GM23338 (cell line): ENCODE measurements at places on chromosomes 12 and 14. TPM values are rescaled to one million over a fixed set of nuclear protein-coding genes. Genes with fewer than 3 reads are reported as not detected.
A peak's percentile ranks its signal among the peaks of the same experiment; 100 is the strongest.

DNA sequence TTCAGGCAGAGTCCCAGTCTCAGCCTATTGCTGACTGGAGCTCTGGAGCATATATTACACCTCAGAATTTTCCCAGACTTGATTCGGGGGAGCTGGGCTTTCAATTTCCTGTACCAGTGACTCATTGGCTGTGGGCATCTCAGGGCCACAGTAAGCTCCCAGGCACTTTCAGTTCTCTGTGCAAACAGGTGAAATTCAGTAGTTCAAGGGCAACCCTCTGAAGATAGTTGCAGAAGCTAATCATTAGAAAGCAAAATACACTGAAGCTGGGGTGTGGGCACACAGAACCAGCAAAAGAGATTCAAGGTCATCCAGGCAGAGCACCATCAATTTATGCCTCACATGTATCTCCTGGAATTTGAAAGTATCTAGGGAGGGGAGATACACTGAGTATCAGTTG is 8.1 kb upstream of the NIN start:
- no peak overlapping the region for H3K27ac ChIP-seq
- peaks cover 18% of the 10 kb centered on the region for H3K27me3 ChIP-seq
- H3K4me1 ChIP-seq = no peaks in the 10 kb centered on the region
- DNase-seq = no peak
- no peak overlapping the region for H3K4me3 ChIP-seq

DNA sequence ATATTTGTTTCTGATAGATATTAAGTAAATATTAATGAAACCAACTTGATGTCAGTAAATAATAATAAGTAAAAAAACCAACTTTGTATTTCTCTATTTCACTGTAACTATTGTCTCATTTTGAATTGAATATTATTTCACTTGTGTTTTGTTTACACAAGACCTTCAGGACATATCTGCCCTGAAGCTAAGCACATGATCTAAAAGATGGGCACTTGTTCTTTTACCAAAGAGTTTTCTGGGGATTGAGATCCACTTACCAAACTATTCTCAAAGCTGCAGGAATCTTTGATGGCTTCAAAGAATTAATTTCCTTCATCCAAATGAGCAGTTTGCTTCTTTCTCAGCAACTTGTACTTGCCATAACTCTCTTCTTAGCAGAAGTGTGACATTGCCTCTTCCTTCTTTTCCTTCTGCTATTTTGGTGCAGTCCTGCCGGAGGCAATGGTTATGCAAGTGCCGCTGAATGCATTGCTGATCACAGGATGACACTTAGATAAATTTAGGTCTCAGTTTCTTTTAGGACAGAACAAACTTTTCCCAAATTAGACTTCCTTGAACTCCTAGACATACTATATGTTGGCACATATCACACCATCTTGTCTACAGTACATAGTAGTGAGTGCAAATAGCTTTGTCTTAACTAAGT is 9.2 kb downstream of the FAR2 start:
- no peak overlapping the region for H3K4me3 ChIP-seq
- DNase-seq = no peak
- H3K36me3 ChIP-seq = no peaks in the 10 kb centered on the region
- no peak overlapping the region for H3K27ac ChIP-seq
- no peaks in the 10 kb centered on the region for H3K27me3 ChIP-seq

- DNase-seq = no peak
- H3K27ac ChIP-seq = no peak overlapping the region
- H3K4me1 ChIP-seq = no peaks in the 10 kb centered on the region
- no peak overlapping the region for H3K4me3 ChIP-seq
- no peaks in the 10 kb centered on the region for H3K36me3 ChIP-seq
Measured at GRCh38 chr14:94009767-94010166, 12.7 kb downstream of the CCDC197 start.

DNA sequence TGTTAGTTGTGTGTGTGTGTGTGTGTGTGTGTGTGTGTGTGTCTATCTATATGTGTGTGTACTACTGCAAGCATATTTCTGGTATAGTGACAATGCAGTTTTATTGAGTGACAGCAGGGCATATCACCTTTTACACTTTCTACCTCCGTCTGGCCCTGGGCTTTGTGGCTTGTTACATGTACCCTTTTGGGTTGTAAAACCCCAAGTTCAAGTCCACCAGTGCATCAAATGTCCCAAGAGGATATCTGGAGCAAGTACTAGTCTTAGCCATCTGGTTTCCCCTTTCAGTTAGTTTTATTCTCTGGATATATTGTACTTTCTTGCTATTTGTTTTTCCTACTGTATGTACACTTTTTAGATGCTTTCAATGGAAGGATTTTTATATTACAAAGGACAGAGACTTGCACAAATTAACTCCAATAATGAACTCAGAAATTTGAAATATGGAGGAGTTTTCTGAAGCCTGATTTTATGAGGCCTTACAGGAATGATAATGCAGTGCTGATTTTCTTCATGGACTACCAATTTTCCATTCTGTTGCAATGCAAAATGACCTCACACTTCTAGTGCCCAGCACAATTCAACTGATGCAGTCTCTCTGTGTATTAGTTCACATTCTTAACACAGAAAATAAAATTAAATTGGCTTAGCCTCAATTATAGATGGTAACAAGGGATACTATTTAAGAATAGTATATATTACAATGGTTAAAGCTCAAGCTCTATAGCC is 29.1 kb downstream of the SLC16A7 start:
- no peaks in the 10 kb centered on the region for H3K36me3 ChIP-seq
- H3K4me3 ChIP-seq = no peak overlapping the region
- H3K4me1 ChIP-seq = no peaks in the 10 kb centered on the region
- no peaks in the 10 kb centered on the region for H3K27me3 ChIP-seq
- no peak overlapping the region for H3K27ac ChIP-seq
- DNase-seq = no peak

- no peak overlapping the region for H3K27ac ChIP-seq
- H3K36me3 ChIP-seq = no peaks in the 10 kb centered on the region; the same call in 1 of the 2 replicates
- DNase-seq = no peak
Measured at GRCh38 chr12:58757422-58757821, 162.9 kb downstream of the LRIG3 start.

- DNase-seq = no peak
- H3K27ac ChIP-seq = no peak overlapping the region
- H3K4me1 ChIP-seq = peaks cover 20% of the 10 kb centered on the region
- no peak overlapping the region for H3K4me3 ChIP-seq
- H3K27me3 ChIP-seq = no peaks in the 10 kb centered on the region
- no peaks in the 10 kb centered on the region for H3K36me3 ChIP-seq
Measured at GRCh38 chr14:76262641-76263040, 110.9 kb downstream of the GPATCH2L start.

GRCh38 chr14:77148510-77149231 is 7.1 kb upstream of the ZDHHC22 start:
- no peak overlapping the region for H3K4me3 ChIP-seq
- H3K27ac ChIP-seq = peak overlapping the region; percentile 56; the same call in 1 of the 2 replicates
- H3K27me3 ChIP-seq = no peaks in the 10 kb centered on the region

DNA sequence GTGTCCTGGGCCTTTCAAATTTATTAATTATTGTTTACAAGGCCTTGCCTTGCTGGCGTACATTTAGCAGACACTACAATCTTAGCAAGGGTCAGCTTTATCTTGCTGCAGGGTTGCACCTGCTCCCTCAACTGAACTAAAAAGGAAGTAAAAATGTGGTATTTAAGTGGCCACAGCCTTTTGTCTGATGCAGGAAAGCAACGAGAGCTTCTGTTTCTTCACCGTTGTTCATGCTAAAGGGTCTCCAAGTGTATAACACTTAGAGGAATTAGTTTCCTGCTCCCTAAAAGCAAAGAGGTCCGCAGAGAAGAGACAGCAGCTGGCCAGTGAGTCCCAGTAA is 62.8 kb upstream of the EGLN3 start:
- H3K36me3 ChIP-seq = no peaks in the 10 kb centered on the region
- H3K4me3 ChIP-seq = no peak overlapping the region
- H3K4me1 ChIP-seq = peaks cover 29% of the 10 kb centered on the region
- 0 out of 2 replicates have a peak overlapping the region, but pooled peaks have one; percentile 0 for H3K27ac ChIP-seq

GRCh38 chr12:60684988-60685655 is 1089.3 kb downstream of the SLC16A7 start:
- no peak overlapping the region for H3K4me3 ChIP-seq
- no peaks in the 10 kb centered on the region for H3K36me3 ChIP-seq
- H3K4me1 ChIP-seq = no peaks in the 10 kb centered on the region
- peak; percentile 44 for DNase-seq
- no peaks in the 10 kb centered on the region for H3K27me3 ChIP-seq
- H3K27ac ChIP-seq = no peak overlapping the region

- no peak for DNase-seq
- no peaks in the 10 kb centered on the region for H3K36me3 ChIP-seq
- H3K4me3 ChIP-seq = no peak overlapping the region
- H3K27me3 ChIP-seq = no peaks in the 10 kb centered on the region
- no peak overlapping the region for H3K27ac ChIP-seq
Measured at GRCh38 chr12:52267699-52268098, 6.7 kb upstream of the KRT86 start.

DNA sequence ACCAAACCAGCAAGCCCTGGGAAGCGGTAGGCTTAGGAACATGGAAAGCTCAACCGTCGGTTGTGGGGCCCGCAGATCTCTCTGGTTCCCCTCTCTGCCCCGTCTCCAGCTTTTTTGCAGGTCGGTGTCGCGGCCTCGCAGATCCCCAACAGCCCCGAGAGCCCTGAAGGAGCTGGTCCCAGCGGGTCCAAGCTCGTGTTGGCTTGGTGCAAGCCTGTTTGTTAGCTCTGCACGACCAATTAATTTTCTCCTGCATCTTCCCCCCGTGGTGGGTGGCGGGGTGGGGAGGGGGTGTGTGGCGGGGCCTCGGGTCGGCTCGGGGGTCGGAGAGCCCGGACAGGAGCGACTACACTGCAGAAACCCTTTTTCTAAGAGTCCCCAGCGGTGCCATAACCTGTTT is 449 bp upstream of the SLC24A4 start:
- no peak overlapping the region for H3K27ac ChIP-seq
- DNase-seq = peak; percentile 61
- H3K36me3 ChIP-seq = no peaks in the 10 kb centered on the region
- peaks cover 9% of the 10 kb centered on the region; the same call in 1 of the 2 replicates for H3K4me1 ChIP-seq

DUSP6 gene
- total RNA-seq = 153 and 191 TPM in 2 replicates

SMOC1 gene
- total RNA-seq = 1.0 and 1.6 TPM in 2 replicates

DNA sequence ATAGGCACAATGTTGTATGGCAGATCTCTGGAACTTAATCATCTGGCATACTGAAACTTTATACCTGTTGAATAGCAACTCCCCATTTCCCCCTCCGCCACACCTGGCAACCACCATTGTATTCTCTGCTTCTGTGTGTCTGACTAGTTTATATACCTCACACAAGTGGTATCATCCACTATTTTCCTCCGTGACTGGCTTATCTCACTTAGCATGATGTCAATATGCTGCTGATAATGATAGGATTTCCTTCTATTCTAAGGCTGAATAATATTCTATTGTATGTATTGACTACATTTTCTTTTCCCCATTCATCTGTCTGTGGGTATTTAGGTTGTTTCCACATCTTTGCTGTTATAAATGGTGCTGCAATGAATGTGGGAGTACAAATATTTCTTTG is 21.5 kb downstream of the BRMS1L start:
- DNase-seq = no peak
- no peak overlapping the region for H3K27ac ChIP-seq
- H3K36me3 ChIP-seq = peaks cover 7% of the 10 kb centered on the region

DNA sequence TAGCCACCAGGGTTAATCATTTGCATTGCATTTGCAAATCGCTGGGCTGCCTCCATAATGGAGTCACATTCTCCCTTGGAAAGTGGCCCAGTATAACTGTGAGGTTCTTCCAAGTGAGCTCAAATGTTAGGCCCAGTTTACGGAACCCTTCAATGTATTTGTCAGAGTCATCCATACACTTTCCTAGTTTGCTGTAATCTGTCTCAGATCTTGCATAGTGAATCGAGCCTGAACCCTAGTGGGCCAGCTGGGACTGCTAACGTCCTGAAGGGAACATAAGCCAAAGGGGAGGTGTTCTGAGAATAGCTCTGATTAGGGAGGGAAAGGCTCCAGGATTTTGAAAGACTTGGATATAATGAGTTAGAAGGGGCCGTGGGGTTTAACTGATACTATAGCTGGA is 406.3 kb downstream of the SLC6A15 start:
- H3K27ac ChIP-seq = no peak overlapping the region
- no peak for DNase-seq
- H3K4me1 ChIP-seq = no peaks in the 10 kb centered on the region
- no peaks in the 10 kb centered on the region for H3K36me3 ChIP-seq

DNA sequence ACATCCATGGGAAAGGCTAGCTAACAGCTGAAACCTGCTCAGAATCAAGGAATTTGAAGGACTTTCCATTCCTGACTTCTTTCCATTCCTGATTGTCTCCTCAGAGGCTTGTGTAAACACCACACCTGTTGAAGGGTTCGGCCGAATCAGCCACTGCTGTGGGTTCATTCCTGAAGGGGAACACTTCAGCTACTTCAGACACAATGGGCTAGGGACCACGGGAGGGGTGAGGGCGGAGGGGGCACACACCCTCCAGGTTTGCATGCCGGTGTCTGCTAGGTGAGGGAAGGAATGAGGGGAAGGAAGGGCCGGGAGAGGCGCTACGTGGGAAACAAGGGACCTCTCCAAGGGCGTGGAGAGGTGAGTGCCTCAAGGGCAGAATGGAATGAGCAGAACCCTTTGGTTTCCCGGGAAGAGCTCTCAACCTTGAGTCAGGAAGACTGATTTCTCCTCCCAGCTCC is 1.3 kb downstream of the GPRC5A start:
- peaks cover 5% of the 10 kb centered on the region for H3K4me1 ChIP-seq
- peaks cover 52% of the 10 kb centered on the region for H3K27me3 ChIP-seq
- no peak overlapping the region for H3K4me3 ChIP-seq
- H3K27ac ChIP-seq = no peak overlapping the region
- H3K36me3 ChIP-seq = no peaks in the 10 kb centered on the region

GRCh38 chr12:78970041-78970440 is 105.5 kb downstream of the SYT1 start:
- H3K27ac ChIP-seq = no peak overlapping the region
- H3K4me1 ChIP-seq = no peaks in the 10 kb centered on the region
- H3K4me3 ChIP-seq = no peak overlapping the region
- DNase-seq = no peak
- H3K36me3 ChIP-seq = no peaks in the 10 kb centered on the region

HPD gene
- not detected in 2 replicates for total RNA-seq

- H3K4me3 ChIP-seq = no peak overlapping the region
- no peaks in the 10 kb centered on the region for H3K4me1 ChIP-seq
- no peak for DNase-seq
- no peaks in the 10 kb centered on the region for H3K36me3 ChIP-seq
- H3K27me3 ChIP-seq = no peaks in the 10 kb centered on the region
Measured at GRCh38 chr12:2675776-2676175, 119.0 kb upstream of the FKBP4 start.

JAG2 gene
- 9.6 and 10.3 TPM in 2 replicates for total RNA-seq

GRCh38 chr12:107525063-107525718 is 160.4 kb upstream of the PWP1 start:
- DNase-seq = no peak
- 0 out of 2 replicates have a peak, but pooled peaks cover 2% of the 10 kb centered on the region for H3K4me1 ChIP-seq
- no peaks in the 10 kb centered on the region for H3K27me3 ChIP-seq
- H3K36me3 ChIP-seq = no peaks in the 10 kb centered on the region
- no peak overlapping the region for H3K27ac ChIP-seq
- H3K4me3 ChIP-seq = no peak overlapping the region

GRCh38 chr12:72610854-72611358 is 338.7 kb downstream of the TRHDE start:
- H3K27ac ChIP-seq = peak overlapping the region; percentile 95
- peaks cover 56% of the 10 kb centered on the region for H3K4me1 ChIP-seq
- peak; percentile 74 for DNase-seq
- H3K4me3 ChIP-seq = no peak overlapping the region
- H3K36me3 ChIP-seq = no peaks in the 10 kb centered on the region
